ENCODE measurements at places on chromosomes 7 and 10.

- DNase-seq, result peak; percentile 73
Measured at GRCh38 chr10:101297901-101298486, 56.0 kb upstream of the BTRC start.

DNA sequence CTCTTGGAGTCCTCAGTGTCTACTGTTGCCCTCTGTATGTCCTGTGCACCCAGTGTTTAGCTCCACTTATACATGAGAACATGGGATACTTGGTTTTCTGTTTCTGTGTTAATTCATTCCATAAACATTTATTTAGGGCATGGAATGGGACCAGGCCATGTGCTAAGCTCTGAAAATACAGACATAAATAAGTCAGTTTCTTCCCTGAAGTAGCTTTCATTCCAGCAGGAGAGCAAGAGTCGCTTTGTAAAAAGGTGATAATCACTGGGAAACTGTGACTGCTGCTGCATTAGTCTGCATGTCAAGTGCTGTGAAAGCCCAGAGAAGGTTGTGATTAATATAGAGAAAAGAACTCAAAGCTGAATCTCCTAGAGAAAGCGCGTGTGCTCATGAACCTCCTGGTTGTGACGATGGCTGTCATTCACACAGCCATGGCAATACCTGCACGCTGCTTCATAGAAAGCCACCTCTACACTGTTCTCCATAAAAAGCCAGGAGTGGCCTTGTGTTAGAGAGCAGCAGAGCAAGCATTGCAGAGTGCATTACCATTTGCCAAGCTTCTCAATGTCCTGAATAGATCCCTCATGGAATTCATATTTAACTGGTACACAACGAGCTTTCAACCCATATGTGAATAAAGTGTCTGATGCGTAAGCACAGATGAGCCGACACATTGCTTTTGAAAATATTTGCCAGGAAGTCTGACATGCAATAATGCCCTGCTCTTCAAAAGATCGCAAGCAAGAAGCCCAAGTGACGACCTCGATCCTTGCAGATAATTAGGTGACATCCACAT, 30.6 kb upstream of the PITRM1 start:
- DNase-seq, result no peak

DNA sequence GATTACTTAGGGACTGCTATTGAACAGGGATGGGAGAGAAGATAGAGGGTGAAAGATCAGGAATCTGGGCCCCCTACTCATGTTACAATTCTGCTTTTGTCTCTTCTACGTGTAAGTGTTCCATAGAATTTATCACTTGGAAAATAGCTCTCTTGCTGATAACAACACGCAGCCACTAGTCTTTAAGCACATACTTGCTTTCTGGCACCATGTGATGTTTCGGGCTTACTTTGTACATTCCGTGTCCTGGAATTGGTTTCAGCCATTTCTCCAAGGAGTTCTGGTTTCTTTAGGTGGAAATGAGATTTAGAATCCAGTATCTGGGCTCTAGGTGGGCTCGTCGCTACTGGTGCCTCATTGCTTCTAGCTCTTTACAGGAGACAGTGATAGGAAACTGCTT, 59.7 kb downstream of the TFAM start:
- DNase-seq, result no peak

- no peak for DNase-seq
Measured at GRCh38 chr10:72066318-72067284, 21.8 kb downstream of the SPOCK2 start.

DNA sequence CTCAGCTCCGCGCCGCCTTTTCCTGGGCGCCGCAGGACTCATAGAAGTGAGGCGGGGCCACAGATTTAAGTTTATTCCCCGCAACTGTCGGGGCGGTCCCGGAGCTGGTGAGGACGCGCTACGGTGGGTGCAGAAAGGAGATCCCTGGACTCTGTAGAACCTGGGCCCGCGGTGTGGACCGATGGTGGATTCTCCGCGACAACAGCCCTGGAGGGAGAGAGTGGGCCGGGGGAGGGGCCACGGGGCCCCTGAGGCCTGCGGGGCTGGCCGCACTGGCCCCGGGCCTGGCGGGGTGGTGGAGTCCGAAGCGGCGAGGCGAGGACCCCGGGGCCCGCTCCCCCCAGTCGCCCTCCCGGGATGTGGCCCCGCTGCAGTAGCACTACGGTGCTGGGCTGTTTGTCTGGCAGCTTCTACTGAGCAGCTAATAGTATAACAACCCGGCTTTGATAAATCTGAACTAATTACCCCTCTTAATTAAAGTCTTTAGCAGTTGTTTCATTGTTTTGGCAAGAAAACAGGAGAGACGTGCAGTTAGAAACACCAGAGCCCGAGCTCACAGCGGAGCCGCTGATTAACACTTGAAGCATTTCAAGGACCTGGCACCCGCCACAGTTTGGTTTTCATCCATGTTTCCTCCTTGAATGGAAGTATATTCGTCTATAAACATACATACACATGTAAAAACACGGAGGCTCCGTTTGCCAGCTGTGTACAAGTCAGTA, 4.2 kb downstream of the FEZF1 start:
- no peak for DNase-seq

GRCh38 chr7:82057476-82057875, 287.6 kb upstream of the HGF start:
- no peak for DNase-seq

GRCh38 chr10:89362929-89363328, 14.9 kb upstream of the IFIT1B start:
- no peak for DNase-seq

DNA sequence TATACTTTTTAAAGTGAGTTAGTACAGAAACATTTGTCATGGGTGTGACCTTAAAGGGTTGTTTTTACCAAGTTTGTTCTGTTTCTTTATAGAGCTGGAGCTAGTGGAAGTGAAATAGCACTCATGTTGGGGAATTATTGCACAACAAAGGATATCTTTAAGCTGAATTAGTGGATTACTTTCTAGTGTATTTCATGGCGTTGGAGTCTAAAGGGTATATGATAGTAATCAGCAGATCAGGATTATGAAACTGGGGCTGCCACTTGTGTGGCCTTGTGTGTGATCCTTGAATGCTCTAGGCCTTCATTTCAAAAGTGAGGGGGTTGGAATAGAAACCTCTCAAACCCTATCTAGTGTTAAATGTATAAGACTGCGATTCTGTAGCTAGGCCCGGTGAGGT, 123.6 kb downstream of the LYZL1 start:
- DNase-seq, result no peak

- DNase-seq, result no peak
Measured at GRCh38 chr10:69057261-69057950, 30.5 kb upstream of the SRGN start.

DNA sequence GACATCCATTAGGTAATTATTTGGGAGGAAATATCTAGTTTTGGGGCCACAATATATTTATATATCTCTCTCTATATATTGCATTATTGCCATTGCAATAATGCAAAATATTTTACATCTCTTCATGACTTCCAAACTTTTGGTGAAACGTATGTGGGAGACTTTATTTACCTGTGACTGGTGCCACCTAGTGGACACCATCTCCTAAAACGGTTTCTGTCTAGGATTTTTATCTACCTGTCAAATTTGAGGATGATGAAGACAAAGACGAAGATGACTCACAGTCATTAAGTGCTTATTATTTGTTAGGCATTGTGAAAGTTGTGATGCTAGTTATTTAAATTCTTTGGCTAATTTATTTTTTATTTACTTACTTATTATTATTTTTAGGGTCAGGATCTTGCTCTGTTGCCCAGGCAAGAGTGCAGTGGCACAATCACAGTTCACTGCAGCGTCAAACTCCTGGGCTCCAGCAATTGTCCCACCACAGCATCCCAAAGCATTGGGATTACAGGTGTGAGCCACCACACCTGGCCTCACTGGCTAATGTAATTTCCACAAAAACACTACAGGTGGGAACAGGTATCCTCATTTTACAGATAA, 18.7 kb upstream of the CBLL1 start:
- peak; percentile 3 for DNase-seq

DNA sequence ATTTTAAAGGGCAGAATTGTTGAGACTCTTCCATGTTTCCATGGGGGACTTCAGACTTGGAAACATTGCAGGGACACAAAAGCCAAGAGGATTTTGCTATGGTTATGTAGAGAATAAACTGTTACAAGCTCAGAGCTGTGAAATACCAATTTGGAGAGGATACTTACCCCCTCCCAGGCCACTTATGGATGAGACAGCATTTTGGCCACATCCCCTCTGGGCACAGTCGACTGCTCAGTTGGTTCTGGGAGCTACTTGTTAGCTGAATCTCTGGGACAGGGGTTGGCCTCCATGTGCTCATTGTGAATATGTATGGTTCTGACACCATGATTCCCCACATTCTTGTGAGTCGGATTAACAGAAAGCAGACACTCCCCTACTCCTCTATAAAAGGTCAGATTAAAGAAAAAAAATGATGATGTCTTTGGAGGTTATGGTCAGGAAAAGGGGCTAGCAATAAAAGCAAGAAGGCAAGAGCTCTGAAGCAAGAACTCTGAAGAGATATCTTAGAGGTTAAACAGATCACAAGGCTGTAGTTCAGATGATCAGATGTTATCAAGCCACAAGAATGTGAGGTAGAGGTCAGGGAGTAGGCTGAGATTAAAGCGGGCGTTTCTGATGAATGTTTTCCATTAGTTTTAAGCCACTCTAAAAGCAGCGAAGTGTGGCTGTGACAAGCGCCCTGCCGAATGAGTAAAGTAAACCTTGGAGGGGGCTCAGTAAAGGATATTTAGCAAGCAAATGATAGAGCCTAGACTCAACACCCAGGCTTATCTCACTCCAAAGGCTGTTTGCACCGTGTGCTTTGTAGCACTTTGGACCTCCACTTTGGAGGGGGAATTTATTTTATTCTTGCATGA, 17.2 kb downstream of the STAMBPL1 start:
- peak; percentile 12 for DNase-seq

GRCh38 chr7:112069879-112070321, 136.3 kb downstream of the DOCK4 start:
- DNase-seq, result no peak

DNA sequence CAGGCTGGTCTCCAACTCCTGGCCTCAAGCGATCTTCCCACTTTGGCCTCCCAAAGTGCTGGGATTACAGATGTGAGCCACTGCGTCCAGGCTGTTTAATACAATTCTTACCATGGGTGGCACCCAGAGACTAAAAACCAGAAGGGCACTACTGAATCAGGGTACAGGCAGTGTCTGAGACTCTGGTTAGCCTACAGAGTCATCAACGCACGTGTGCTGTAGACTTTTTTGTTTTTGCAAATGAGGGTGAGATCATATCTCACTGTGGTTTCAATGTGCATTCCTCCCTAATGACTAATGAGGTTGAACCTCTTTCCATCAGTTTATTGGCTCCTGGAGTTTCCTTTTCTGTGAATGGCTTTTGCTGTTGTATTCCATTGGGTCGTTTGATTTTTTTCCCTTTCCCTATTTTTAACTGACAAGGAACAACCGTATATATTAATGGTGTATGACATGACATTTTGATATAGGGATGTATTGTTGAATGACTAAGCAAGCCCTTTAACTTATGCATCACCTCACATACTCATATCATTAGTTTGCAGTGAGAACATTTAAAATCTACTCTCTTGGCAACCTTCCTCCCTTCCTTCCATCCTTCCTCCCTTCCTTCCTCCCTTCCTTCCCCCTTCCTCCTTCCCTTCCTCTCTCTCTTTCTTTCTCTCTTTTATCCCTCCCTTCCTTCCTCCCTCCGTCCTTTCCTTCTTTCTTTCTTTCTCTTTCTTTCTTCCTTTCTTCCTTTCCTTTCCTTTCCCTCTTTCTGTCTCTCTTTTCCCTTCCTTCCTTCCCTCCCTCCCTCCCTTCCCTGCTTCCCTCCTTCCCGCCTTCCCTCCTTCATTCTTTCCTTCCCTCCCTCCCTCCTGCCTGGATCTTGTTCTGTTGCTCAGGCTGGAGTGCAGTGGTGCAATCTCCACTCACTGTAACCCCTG, 9.3 kb upstream of the TMEM270 start:
- no peak for DNase-seq

GRCh38 chr7:106609416-106609815, 51.5 kb downstream of the CCDC71L start:
- no peak for DNase-seq

DNA sequence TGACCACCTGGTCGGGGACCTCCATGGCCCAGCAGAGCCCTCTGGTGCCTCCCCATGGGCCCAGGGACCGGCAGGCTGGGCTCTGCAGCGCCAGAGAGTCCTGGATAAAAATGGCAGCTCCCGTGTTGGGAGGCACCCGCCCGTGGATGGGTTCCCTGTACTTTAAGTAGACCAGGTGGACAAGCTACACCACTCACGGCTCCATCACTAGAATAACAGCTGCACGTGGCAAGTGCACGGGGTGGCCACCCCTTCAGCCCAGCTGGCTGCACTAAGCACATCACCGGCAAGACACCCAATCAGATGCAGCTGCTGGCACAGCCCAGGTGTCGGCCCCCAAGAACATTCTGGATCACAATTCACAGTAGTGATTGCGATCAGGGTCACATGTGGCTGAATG, 69.8 kb downstream of the DIP2C start:
- DNase-seq, result no peak

- DNase-seq, result no peak
Measured at GRCh38 chr7:87609916-87610315, 9.2 kb upstream of the ABCB1 start.

GRCh38 chr7:99038086-99038855, 105.6 kb downstream of the SMURF1 start:
- DNase-seq, result no peak

- DNase-seq, result no peak
Measured at GRCh38 chr10:25666276-25666675, 267.8 kb upstream of the MYO3A start.

DNA sequence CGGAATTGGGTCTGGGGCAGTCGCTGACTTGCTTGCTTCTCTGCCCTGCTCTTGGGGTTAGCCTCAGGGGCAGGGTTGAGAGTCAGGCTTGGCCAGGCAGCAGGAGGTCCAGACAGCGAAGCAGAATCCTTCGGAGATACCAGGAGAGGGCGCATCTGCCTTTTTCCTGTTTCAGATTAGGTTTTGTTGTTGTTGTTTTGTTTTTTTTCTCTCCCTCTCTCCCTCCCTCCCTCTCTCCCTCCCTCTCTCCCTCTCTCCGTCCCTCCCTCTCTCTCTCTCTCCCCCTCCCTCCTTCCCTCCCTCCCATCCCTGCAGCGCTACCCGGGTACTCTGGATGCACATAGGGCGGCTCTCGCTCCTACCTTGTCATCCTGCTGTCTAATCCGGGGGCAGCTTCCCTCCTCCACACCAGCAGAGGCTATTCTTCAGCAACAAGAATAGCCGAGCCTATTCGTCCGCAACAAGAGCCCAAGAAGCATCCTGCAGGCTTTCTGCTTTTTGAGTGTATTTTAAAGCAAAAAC, 758 bp upstream of the OPTN start:
- no peak for DNase-seq

DNA sequence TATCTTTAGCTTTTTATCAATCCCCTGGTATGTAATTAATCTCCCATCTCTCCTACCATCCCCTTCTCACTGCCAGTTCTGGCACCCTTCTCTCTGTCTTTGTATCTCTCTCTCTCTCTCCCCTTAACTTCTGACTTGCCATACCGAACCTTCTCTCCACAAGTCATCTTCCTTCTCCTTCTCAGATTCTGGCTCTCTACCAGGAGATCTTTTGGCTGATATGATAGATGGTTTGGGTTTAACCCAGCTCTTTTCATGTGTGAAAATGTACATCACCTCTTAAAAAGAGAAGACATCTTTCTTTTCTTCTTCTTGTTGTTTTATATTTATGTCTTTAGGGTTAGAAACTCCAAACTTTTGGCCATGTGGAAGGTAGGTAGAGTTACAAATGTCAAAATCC, 196.7 kb downstream of the HGF start:
- DNase-seq, result no peak

All from stimulated activated CD4-positive, alpha-beta T cell treated with anti-CD3 and anti-CD28 coated beads, Interleukin-15, amount 100 ng/mL, for 48 hours (primary cell).